ENCODE measurements at places on chromosomes 3 and 15.

GRCh38 chr3:135460273-135460672 is 505.3 kb upstream of the PPP2R3A start:
- DNase-seq = no peak

DNA sequence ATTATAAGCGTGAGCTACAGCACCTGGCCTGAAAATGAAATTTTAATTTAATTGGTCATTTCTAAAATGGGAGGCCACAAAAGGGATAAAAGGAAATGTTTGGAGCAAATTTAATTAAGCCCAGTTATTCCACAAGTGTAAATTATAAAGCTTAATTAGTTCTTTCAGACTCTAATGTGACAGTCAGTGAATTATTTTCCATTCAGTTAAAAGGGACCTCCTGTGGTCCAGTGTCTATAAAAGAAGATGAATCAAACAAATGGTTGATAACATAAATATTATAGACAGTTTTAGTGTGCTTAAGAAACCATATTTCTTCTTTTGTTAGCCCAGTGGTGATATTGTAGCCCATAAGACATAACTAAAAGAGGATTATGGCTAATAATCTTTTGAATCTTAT is 66.4 kb downstream of the CNOT10 start:
- DNase-seq = no peak

- DNase-seq = no peak
Measured at GRCh38 chr3:106619-107018, 89.9 kb upstream of the CHL1 start.

DNA sequence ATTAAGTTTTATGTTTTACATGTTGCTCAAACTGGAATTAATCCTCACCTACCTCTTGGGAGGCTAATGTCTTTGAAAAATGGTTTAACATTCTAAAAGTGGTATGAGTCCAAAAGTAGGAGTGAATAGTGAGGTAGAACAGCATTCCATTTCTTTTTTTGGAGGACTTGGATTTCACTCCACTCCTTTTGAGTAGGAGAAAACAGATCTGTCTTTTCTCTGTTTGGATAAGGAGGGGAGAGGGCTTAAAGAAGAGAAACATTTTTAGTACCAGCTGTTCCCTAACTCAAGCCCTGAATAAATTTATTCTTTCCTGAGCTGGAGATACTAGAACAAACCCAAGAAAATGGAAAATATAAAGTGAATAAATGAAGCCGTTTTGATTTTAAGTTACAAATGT is 687.9 kb downstream of the MECOM start:
- DNase-seq = no peak

- no peak for DNase-seq
Measured at GRCh38 chr3:15809313-15809712, 11.5 kb upstream of the ANKRD28 start.

- DNase-seq = no peak
Measured at GRCh38 chr3:154273381-154273780, 50.9 kb downstream of the DHX36 start.

- DNase-seq = no peak
Measured at GRCh38 chr15:62737551-62737950, 305.0 kb upstream of the TPM1 start.

- peak; percentile 17 for DNase-seq
Measured at GRCh38 chr3:15310491-15311370, 21.7 kb downstream of the SH3BP5 start.

DNA sequence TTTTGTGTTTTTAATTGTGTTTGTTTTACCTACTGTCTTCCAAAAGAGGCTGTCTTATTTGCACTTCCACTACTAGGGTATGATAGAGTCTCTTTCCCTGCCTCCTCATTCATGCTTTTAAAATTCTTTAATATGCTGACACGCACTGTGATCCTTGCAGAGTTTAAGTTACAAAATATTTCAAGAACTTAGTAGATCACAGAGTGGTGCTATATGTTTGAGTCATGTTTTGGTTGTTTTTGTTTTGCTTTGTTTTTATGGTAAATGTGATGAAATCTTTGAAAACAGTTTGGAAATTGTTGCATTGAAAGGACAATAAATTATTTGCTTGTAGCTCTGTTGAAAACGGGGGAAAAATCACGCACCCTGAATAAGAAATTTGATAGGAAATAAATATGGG is 5.9 kb upstream of the ABHD10 start:
- no peak for DNase-seq

GRCh38 chr3:55964491-55964985 is 477.4 kb upstream of the WNT5A start:
- no peak for DNase-seq

DNA sequence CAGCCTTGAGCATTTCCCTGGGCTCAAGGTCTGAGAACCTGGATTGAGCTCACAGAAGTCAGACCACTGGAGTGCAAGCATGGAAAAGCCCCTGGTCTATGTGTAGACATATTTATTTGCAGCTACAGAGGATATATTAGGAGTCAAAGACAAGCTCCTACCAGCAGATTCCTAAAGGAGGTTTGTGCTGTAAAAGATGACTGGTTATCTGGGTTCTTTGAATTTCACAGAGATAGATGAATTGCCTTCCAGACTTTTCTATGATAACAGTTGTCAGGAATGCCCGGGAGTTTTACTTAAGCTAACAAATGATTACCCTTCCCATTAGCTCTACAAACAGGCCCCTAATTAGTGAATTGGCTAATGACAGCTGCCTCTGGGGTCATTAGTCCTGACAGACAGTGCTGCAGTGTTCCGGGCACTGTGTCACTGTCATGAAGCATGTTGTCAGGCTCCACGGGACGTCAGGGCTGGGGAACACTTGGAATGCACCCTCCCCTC is 48.8 kb upstream of the PLXNA1 start:
- DNase-seq = no peak

GRCh38 chr3:195385526-195385925 is 57.3 kb downstream of the ACAP2 start:
- no peak for DNase-seq

GRCh38 chr3:186760141-186760833 is 23.1 kb upstream of the EIF4A2 start:
- no peak for DNase-seq

GRCh38 chr3:42195879-42196330 is 70.1 kb downstream of the CCK start:
- no peak for DNase-seq

- no peak for DNase-seq
Measured at GRCh38 chr15:43828061-43828657, 1.4 kb downstream of the WDR76 start.

GRCh38 chr15:82304778-82305090 is 42.1 kb downstream of the SAXO2 start:
- no peak for DNase-seq

Measured in NCI-H2107 (cell line).